ENCODE measurements at places on chromosomes 16 and 17. TPM values are rescaled to one million over a fixed set of nuclear protein-coding genes. Genes with fewer than 3 reads are reported as not detected.

- H3K4me3 ChIP-seq: no peak overlapping the region
- H3K27ac ChIP-seq: no peak overlapping the region
- DNase-seq: no peak
These were observed 33.7 kb downstream of the TRIM25 start for GRCh38 chr17:56880133-56880532.

The CFAP20 gene
- 64.4 TPM for polyA plus RNA-seq

The VTN gene
- 12.2 TPM for polyA plus RNA-seq

The SLC12A3 gene
- polyA plus RNA-seq: 0.21 TPM

- peaks cover 52% of the 10 kb centered on the region for H3K36me3 ChIP-seq
- no peak overlapping the region for H3K27ac ChIP-seq
- H3K27me3 ChIP-seq: no peaks in the 10 kb centered on the region
- H3K4me3 ChIP-seq: no peak overlapping the region
These were observed 36.1 kb upstream of the MRC2 start for GRCh38 chr17:62591333-62591732.

- H3K27me3 ChIP-seq: peaks cover 25% of the 10 kb centered on the region
- no peak overlapping the region for H3K4me3 ChIP-seq
- H3K4me1 ChIP-seq: no peaks in the 10 kb centered on the region
- no peak for DNase-seq
- no peak overlapping the region for H3K27ac ChIP-seq
These were observed 6.0 kb upstream of the GRIN2A start for GRCh38 chr16:10188236-10188635.

DNA sequence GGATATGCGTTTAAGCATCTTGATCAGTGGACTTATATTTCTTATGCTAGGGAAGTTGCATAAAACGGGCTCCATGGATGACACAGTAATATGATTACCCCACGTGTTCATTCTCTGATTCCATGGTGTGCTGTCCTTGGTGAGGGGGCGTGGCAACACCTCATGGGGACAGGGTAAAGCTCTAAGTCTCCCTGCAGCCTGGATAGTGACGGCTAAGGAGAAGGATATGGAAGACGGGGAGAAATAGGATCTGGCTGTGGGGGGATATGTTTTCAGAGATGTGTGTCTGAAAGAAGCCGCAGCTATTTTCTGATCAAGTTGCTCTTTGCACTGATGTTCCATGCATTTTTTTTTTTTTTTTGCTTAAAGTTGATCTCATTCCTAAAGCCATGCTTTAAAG, 84.3 kb downstream of the MARCHF10 start:
- H3K27ac ChIP-seq: no peak overlapping the region
- no peaks in the 10 kb centered on the region for H3K4me1 ChIP-seq
- H3K36me3 ChIP-seq: no peaks in the 10 kb centered on the region
- no peak for DNase-seq

The MT1G gene
- 919 TPM for polyA plus RNA-seq

The TMEM219 gene
- polyA plus RNA-seq: 160 TPM

The NAT9 gene
- polyA plus RNA-seq: 34.2 TPM
